Aorta (tissue), 5 donors: ENCODE measurements at places on chromosomes 11 and 22. TPM values are rescaled to one million over a fixed set of nuclear protein-coding genes. Genes with fewer than 3 reads are reported as not detected.
A peak's percentile ranks its signal among the peaks of the same experiment; 100 is the strongest.

LRRN4CL gene
- 8.5 TPM for total RNA-seq

SELENOM gene
- 526 TPM for total RNA-seq

TOLLIP gene
- 49.1 TPM for total RNA-seq

OTOG gene
- not detected for total RNA-seq

MN1 gene
- 22.5 TPM for total RNA-seq

PKP3 gene
- total RNA-seq, result 0.42 TPM

DERL3 gene
- 1.9 TPM for total RNA-seq

GAL3ST1 gene
- total RNA-seq, result 2.0 TPM

KREMEN1 gene
- 13.4 TPM for total RNA-seq

DNA sequence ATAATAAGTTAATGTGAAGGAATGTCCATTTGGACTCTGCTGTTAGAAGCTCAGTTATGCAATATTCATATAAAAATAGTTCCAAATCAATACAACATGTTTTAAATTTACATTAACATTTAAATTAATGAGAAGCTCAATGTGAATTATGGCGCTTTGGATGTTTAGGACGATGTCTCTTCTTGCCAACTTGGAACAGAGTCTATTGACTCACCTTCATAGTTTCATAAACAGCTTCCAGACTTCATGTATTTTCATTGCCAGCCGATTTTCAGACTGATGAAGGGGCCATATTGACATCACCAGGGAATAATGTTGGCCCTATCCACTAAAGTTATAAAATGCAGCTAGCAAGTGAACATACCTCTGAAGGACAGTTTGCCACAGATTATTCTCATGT lies 1136.2 kb downstream of the LRRC4C start:
- DNase-seq, result no peak

DNA sequence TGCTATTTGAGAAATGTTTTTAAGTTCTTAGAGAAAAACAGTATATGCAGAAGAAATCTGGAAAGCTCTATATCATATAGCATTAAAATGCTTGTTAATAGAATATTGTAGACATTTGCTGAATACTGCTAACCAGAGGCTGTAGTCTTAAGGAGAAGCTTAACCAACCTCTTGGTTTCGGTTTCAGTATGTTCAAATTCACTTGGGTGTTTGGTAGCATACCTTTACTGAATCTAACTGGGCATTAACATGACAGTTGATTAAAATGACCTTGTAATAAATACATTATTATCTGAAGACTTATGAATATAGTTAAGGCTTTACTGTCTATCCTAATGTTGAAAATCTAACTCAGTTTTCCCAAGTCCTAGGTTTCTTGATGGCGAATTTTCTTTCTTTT lies 5.4 kb downstream of the PCF11 start:
- DNase-seq, result no peak

DNA sequence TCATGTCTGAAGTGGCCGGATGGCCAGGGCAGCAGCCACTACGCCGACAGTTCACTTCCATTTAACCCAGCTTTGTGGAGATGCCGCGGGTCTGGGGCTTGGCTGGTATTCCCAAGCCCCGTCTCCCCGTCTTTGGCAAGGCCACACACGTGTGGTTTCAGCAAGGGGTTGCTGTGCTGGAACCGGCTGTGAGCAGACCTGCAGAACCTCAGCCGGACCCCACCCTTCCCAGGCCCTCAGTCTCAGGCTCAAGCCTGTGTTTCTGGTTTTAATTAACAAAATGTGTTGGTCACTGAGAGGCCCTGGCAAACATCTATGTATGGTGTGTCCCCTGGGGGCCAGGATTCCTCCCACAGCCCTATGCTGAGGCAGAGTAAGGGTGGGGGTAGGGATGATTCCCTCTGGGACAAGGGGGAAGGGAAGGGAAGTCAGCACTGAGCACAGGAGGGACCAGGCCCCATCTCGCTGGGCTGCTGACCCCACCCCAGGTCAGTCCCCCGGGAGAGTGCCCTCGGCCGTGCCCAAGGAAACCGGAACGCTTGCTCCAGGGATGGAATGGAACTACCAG lies 9.3 kb downstream of the OSBPL5 start:
- DNase-seq, result peak; percentile 46

DNA sequence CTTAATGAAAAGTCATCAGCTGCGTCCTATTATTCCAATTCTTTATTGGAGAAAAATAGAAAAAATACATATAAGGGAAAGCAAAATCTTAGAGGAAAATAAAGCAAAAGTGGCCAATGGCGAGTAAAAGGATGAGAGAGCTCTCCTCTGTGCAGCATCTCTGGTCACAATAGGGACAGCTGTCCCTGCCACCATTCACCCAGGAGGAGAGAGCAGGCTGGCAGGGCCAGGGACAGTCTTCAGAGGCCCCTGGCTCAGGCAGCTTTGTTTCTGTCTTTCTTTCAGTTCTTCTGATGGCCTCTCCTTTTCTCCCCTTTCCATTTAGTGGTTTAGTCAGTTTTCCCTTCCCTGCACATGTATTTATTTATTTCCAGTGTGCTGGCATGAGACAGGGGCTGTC lies 941.3 kb downstream of the NTM start:
- no peak for DNase-seq

- DNase-seq, result no peak
Measured at GRCh38 chr22:26276529-26277160, 107.4 kb downstream of the SEZ6L start.

DNA sequence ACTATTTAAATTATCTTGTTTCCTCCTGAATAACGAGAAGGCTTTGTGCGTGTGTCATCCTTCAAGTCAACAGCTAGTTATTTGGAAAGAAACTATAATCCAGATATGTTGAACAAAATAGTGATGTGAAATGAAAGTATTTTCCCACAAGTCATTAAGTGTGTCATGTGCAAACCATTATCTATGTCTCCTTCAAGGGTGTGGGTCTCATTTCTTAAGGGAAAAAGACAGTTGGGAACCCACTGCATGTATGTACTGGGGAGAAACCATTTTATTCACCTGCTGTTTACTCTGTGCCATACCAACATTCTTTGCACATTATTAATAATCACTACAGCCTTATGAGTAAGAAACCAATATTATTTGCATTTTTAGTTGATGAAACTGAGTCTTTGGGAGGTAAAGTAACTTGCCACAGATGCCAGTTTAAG lies 145.3 kb upstream of the CTSC start:
- no peak for DNase-seq

- no peak for DNase-seq
Measured at GRCh38 chr11:64998141-64998540, 1.4 kb upstream of the BATF2 start.

GRCh38 chr11:84249344-84250135 lies 963.4 kb upstream of the CCDC90B start:
- DNase-seq, result no peak

- DNase-seq, result no peak
Measured at GRCh38 chr11:112610494-112610893, 349.8 kb upstream of the PLET1 start.

DNA sequence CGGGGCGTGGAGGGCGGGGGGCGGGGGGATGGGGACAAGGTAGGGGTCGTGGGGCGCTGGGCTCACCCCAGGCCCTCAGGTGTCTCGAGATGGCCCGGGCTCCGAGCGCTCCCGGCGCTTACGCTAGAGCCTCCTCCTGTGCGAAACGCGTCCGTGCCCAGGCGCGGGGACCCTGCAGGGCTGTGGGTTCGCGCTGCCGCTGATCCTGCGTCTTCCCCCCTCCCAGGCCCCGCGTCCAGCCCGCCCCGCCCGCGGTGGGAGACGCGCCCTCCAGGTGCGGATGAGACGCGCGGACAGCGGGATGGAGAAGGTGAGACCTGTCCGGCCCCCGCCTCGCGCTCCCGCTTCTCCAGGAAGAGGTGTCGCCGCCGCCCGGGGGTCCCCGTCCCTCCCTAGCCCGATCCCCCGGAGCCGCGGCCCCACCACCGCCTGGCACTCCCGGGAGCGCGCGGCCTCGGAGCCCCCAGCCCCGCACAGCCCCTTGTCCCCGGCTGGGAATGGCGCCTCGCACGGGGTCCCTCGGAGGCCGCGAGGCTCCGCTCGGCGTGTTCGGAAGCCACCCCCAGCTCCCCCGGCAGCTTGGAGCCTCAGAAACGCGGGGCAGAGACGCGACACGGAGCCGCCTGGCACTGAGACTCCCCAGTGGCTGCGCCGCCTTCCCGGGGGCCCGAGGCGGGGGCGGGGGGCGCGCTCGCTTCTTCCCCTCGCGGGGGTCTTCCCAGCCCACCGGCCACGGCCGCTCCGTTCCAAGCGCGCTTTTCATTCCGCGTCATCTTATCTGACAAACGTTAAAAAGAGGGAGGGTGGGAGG lies 27.6 kb upstream of the TOLLIP start:
- peak; percentile 75 for DNase-seq

DNA sequence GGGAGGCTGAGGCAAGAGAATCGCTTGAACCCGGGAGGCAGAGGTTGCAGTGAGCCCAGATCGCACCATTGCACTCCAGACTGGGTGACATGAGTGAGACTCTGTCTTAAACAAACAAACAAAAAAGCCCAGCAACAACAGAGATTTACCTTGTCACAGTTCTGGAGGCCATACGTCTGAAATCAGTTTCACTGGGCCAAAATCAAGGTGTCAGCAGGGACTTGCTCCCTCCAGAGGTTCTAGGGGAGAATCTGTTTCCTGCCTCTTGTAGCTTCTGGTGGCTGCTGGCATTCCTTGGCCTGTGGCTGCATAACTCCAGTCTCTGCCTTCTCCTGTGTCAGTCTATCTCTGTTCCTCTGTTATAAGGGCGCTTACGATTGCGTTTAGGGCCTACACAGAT lies 1.5 kb downstream of the DDX10 start:
- DNase-seq, result no peak

- peak; percentile 51 for DNase-seq
Measured at GRCh38 chr11:70498171-70498571, 99.8 kb downstream of the CTTN start.

- DNase-seq, result peak; percentile 56
Measured at GRCh38 chr22:40345815-40346184, 500 bp upstream of the ADSL start.

GRCh38 chr22:49703990-49704344 lies 123.7 kb downstream of the BRD1 start:
- no peak for DNase-seq

GRCh38 chr22:43777286-43777685 lies 34.8 kb downstream of the EFCAB6 start:
- no peak for DNase-seq

- DNase-seq, result no peak
Measured at GRCh38 chr11:128689948-128690664, 3.8 kb upstream of the FLI1 start.

- DNase-seq, result no peak
Measured at GRCh38 chr22:48098921-48099245, 1336.4 kb downstream of the TBC1D22A start.

- no peak for DNase-seq
Measured at GRCh38 chr11:42234451-42234951, 775.0 kb upstream of the LRRC4C start.

GRCh38 chr22:19788661-19789225 lies 28.2 kb downstream of the TBX1 start:
- DNase-seq, result no peak

DNA sequence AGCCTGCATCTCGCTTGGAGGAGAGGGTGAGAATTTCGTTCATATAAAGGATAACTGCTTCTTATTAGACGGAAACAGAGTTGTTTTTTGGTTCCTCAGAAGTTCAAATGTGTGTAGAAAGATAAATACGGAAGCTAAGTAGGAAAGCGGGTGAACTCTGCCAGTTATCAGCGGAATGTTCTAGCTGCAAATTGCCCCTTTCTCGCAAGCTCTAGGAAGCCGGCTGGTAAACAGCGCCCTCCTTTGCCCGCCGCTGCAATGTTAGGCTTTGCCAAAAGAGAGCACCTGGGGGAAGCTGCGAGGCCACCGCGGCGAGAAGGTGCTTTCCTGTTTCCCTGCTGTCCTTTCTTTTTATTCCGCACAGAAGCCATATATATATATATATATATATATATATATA lies 67.0 kb downstream of the IGLL5 start:
- DNase-seq, result no peak
